ENCODE measurements at places on chromosomes 4 and X. TPM values are rescaled to one million over a fixed set of nuclear protein-coding genes. Genes with fewer than 3 reads are reported as not detected.

PARM1 gene
- total RNA-seq: 2.2 TPM

CABS1 gene
- total RNA-seq: not detected

SPP1 gene
- 25.9 TPM for total RNA-seq

PPEF2 gene
- 0.17 TPM for total RNA-seq

DNA sequence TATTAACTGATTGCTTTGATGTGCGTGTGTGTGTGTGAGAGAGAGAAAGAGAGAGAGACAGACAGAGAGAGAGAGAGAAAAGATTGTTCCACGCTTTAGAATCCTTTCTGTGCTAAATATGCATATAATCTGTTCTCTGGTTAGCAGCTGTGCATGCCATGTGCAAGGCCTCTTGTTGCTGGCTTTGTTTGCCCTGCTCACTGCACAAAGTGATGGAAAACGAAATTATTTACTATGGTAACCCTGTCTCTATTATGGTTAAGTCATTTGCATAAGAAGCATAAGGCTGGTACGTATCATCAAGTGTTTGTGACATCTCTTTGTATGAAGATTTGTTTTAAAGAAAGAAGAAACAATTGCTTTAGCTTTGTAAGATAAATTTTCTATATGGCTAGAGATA lies 190.2 kb upstream of the POF1B start:
- H3K4me1 ChIP-seq: no peaks in the 10 kb centered on the region
- no peak overlapping the region for H3K27ac ChIP-seq
- no peak for DNase-seq
- no peak overlapping the region for H3K4me3 ChIP-seq

DNA sequence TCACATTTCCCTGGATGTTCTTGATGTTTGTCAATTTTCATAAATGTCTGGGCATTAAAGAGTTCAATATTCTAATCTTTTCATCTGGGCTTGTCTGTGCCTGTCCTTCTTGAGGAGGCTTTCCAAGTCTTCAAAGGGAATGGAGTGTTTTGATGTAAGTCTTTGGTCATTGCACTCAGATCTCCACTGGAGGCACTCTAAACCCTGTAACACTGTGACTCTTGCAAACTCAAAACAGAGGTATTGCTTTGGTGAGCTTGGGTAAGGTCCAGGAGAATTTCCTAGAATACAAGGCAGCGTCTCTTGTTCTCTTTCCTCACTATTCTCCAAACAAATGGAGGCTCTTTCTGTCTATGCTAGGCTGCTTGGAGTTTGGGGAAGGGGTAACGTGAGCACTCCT lies 1118.1 kb upstream of the PABPC4L start:
- H3K4me1 ChIP-seq: no peaks in the 10 kb centered on the region
- no peak for DNase-seq
- no peak overlapping the region for H3K27ac ChIP-seq
- no peak overlapping the region for H3K4me3 ChIP-seq

DNA sequence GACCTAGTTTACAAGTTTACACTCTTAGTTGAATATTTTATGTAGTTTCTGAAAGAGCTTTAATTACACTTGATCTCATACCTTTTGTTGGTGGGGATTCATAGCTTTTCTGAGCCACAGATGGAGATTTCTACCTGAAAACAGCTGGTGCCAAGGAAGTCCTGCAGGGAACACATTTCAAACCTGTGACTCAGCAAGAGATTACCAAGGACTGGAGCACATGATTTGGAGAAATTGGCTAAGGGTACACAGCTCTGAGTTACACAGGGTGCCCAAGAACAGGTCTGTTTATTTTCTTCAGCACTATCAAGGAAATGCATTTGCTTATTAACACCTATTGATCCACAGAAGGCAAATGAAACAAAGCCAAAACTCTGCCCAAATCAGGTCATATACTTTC lies 691.5 kb downstream of the KCTD8 start:
- H3K27ac ChIP-seq: no peak overlapping the region
- no peaks in the 10 kb centered on the region for H3K36me3 ChIP-seq
- no peak for DNase-seq

DNA sequence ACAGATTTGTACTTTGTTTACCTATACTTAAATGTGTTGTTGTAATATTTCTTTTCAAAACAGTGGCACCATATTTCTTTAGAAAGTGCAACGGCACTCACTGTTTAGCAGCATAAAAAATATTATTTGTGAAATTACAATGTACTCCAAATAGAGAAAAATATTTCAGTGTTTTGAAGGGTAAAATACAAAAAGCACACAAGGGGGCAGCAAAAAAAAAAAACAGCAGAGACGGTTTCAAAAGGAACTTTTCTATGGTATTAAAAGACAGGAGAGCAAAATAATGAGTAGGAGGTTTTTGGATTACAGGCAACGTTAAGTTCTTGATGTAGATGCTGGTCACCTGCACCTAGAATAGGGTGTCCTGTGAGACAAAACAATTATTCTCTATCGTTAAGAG lies 2.0 kb downstream of the NUDT11 start:
- H3K36me3 ChIP-seq: no peaks in the 10 kb centered on the region
- no peak overlapping the region for H3K4me3 ChIP-seq
- no peaks in the 10 kb centered on the region for H3K4me1 ChIP-seq
- H3K27ac ChIP-seq: no peak overlapping the region
- no peaks in the 10 kb centered on the region for H3K27me3 ChIP-seq

- no peak for DNase-seq
- no peaks in the 10 kb centered on the region for H3K36me3 ChIP-seq
- H3K27ac ChIP-seq: no peak overlapping the region
- H3K4me3 ChIP-seq: no peak overlapping the region
- peaks cover 2% of the 10 kb centered on the region for H3K27me3 ChIP-seq
- H3K4me1 ChIP-seq: no peaks in the 10 kb centered on the region
Measured at GRCh38 chr4:18608908-18609533, 587.5 kb upstream of the LCORL start.

DNA sequence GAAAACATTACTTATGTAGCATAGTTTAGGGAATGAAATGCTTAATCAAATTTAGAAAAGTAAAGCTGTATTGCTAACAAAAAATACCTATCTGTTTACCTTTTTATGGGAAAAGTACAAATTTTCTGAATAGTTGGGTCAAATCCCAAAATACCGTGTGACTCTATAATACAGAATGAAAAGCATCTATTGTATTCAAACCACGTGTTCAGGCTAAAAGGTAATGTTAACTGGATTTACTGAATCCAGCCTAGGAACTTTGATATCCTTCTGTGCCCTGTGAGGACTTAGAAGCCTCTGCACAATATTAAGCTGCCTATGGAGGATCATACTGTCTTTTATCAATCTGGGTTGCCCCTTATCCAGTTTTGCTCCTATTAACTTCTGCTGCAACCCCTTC lies 36.3 kb upstream of the AGA start:
- no peaks in the 10 kb centered on the region for H3K36me3 ChIP-seq
- H3K27ac ChIP-seq: no peak overlapping the region
- no peaks in the 10 kb centered on the region for H3K27me3 ChIP-seq
- no peak for DNase-seq
- H3K4me1 ChIP-seq: no peaks in the 10 kb centered on the region

DNA sequence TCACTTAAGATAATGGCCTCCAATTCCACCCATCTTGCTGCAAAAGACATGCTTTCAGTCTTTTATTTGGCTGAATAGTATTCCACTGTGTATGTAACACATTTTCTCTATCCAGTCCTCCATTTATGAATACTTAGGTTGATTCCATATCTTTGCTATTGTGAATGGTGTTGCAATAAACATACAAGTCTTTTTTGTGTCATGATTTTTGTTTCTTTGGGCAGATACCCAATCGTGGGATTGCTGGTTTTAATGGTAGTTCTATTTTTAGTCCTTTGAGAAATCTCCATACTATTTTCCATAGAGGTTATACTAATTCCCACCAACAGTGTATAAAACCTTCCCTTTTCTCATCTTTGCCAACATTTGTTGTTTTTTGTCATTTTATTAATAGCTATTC lies 180.9 kb downstream of the SMIM20 start:
- no peaks in the 10 kb centered on the region for H3K27me3 ChIP-seq
- H3K4me3 ChIP-seq: no peak overlapping the region
- no peaks in the 10 kb centered on the region for H3K36me3 ChIP-seq

GRCh38 chr4:176478076-176478475 lies 158.3 kb downstream of the SPCS3 start:
- no peak for DNase-seq
- H3K36me3 ChIP-seq: no peaks in the 10 kb centered on the region
- no peak overlapping the region for H3K4me3 ChIP-seq
- H3K27me3 ChIP-seq: no peaks in the 10 kb centered on the region
- no peak overlapping the region for H3K27ac ChIP-seq

GRCh38 chr4:16530688-16531635 lies 304.7 kb upstream of the TAPT1 start:
- H3K4me1 ChIP-seq: peaks cover 9% of the 10 kb centered on the region
- H3K36me3 ChIP-seq: no peaks in the 10 kb centered on the region
- no peak for DNase-seq
- H3K27ac ChIP-seq: no peak overlapping the region
- no peaks in the 10 kb centered on the region for H3K27me3 ChIP-seq
